ENCODE measurements at places on chromosomes 12 and 14.

DNA sequence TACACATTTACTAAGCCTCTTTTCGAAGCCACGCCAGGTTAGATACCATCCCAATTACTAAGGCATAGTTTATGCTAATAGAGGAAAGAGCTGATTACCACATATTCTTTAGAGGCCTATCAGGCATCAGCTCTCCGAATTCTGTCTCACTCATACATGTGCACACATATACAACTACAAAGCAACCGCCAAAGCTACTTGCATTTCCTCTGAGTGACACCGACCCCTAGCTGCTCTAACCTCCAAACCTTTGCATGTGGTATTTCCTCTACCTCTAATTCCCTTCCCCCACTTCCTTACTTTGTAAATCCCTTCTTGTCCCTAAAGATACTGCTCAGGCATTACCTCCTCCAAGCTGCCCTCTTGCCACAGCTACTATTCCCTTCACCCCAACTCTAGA is 107.2 kb downstream of the DUSP6 start:
- no peak for DNase-seq

- DNase-seq = no peak
Measured at GRCh38 chr12:84470361-84470760, 442.2 kb downstream of the SLC6A15 start.

DNA sequence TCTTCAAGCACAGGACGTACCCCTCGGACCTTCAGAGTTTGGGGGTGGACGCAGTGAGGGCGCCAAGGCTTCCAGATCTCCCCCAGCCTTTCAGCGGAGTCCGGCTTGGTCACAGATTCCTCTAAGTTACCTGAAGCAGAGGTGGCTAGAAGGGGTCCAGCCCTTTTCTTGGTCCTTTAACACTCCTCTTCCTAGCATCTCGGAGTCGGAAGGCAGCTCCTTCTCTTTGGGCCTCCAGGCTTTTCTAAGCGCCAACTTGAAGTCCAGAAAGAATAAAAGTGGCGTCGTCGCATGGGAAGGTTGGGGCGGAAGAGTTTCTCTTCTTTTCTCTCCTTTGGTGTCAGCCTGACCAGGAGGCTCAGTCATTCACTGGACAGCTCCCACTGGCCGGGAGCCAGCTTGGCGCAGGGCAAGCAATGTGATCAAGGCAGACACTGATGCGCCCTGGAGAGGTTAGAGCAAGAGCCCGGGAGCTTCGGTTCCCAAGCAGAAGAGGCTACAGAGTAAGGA is 9.6 kb downstream of the OR6S1 start:
- no peak for DNase-seq

DNA sequence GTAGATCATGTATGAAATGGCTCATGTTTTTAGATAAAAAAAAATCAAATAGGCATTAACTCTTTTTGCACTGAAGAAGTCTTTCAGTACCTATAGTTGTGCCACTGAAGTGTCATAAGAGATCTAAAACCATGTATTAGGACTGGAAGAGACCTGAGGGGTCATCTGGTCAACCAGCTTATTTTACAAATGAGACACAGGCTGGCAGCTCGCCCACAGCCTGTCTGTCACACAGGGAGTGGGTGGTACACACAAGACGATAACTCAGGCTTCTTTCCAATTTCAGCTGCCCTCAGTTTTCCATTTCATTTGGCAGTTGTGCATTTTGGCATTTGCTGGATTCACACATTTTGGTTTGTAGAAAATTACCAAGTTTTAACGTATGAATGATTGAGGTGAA is 34.7 kb downstream of the C12orf75 start:
- no peak for DNase-seq

DNA sequence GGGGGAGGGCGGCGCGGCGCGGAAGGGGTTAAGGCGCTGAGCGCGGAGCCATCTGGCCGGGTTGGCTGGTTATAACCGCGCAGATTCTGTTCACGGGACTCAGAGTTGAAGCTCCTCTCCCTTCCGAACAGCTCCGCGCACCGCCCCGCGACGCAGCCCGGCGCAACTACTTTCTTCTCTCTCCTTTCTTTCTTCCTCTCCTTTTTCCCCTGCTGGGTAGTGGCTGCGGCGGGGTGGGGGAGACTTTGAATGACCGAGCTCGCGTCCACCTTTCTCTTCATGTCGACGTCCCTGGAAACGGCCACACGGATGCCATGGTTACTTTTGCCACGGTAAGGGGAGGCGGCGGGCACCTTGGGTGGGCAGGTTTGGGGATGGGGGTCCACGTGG is at the start of gene NTF3:
Gene NTF3 (plus strand): TSS at position 98 of the 390 bp plus-strand sequence. CDS start 217 bp downstream, at position 315.
- peak; percentile 13 for DNase-seq

DNA sequence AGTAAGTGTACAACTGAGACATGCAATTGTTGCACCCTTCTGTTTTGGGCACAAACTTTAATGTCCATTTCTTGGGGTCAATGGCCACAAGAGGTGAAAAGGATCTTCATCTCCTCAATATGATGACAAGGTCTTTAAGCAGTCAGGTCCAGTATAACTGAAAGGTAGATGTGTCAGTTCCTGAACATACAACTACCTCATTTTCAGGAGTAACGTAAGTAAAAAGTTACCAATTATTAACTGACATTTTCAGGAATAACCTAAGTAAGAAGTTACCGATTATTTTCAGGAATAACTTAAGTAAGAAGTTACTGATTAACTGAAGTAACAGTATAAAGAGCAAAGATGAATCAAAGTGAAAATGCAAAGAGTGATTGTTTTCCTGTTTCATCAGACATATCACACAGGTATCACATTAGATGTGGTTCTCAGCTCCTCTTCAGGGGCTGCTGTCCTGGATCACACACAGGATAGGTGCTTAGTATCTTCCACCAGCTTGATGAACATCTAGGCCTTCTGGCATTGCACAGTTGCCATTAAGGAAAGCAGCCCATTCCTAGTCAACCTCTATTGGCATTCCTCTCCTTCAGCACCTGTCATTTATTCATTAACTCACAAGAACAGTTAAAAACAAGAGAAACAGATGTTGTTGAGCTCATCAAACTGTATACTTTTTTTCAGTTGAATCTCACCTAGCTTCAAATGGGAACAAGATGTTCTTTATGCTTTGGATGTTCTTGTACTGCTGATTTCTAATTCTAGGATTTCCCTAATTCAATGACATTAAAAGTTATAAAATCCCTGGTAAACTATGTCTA is 200.0 kb downstream of the FOXG1 start:
- no peak for DNase-seq

DNA sequence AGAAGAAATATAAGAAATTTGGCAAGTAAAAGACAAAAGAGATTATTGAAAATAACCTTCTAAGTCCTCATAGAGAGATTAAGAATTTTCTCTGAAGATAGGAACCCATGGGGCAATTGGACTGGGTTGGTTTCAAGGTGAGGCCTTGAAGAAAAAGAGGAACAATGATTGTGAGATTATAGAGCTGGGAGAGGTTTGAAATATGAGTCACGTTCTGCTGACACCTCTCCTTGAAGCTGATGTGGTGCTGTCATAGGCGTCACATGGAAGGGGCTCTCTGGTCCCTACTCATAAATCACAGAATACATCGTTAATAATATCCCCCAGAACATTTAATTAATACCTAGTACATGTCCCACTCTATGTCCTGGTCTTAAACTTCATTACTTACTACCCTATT is 227.6 kb upstream of the PDE3A start:
- DNase-seq = no peak

DNA sequence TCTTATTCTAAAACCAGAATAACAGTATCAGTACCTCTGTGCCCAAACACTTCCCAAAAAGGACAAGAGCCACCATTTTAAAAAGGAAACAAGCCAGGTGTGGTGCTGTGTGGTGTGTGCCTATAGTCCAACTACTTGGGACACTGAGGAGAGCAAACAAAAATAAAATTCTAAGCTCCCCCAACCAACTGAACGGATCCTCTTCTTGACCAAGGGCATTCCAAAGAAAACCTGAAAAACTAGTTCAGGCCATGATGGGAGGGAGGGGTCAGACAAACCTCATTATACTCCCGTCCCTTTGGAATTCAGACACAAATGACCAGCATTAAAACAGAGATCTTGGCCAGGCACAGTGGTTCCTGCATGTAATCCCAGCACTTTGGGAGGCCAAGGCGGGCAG is 20.5 kb downstream of the SLC11A2 start:
- DNase-seq = no peak

- DNase-seq = no peak
Measured at GRCh38 chr12:34625116-34625515, 602.8 kb downstream of the ALG10 start.

DNA sequence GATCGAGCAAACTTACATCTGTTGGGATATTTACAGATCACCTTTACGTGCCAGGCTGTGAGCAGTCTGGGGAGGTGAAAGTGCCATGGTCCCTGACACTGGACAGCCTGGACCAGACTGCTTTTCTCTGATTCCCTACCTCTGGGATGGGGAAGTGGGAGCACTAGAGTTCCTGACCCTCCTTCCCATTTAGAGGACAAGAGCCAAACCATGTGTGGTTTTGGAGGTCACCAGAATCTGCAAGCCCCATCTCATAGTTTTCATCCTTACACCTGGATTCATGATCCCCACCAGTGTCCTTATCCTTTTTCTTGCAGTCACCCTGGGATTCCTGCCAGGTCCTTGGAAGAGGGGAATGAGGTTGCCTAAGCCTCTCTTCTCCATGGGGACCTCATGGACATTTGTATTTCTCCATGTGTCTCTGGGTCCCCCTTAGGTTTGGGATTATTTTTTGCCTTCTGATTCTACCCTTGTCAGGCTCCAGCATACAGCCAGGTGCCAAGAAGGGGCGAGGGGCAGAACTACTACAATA is 1.5 kb upstream of the WNT10B start:
- no peak for DNase-seq

- no peak for DNase-seq
Measured at GRCh38 chr12:132007041-132007440, 57.3 kb downstream of the EP400 start.

- no peak for DNase-seq
Measured at GRCh38 chr14:91901449-91902226, 34.3 kb upstream of the TC2N start.

GRCh38 chr14:93019367-93019843 is 96.3 kb downstream of the ITPK1 start:
- peak; percentile 65 for DNase-seq

- no peak for DNase-seq
Measured at GRCh38 chr14:64855721-64856528, 23.8 kb downstream of the SPTB start.

DNA sequence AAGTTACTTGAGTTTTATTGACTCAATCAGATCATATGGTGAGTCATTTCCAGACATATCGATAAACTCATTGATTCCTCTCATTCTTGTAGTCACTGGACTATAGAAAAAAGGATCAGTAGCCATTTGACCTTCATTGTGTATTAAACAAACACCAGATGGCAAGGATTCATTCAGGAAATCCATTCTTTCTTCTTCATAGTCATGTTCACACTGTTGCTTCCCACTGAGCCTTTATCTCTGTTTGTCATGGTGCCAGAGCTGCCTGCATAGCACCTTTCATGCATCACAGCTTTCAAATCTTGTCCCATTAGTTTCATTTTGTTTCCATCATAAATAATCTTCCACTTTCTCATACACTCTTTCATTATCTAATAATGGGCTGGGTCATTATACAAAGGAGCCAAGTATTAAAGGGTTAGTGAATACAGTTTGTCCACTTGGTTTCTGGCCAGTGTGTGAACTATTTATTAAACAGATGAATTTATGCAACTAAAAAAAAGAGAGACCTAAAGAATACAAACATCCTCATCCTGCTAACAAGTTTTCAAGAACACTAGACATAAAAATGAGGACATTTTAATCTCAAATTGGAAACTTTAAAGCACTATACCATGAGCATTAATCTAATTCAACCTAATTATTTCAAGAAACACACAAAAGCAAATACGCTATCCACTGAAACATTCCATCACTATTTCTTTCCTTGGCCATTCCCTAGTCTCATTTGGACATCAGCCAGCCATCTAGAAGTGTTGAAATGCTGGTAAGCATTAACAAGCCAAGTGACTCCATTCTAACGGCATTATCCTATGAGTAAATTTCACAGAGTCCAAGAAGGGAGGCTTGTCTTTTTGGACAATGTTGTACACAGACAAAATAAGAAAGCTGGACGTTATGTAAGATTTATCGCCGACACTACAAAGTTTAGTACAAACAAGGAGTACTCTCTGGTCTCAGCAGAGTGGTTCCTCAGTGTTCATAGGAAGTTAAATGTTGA is 476.5 kb downstream of the FOXG1 start:
- DNase-seq = peak; percentile 41

DNA sequence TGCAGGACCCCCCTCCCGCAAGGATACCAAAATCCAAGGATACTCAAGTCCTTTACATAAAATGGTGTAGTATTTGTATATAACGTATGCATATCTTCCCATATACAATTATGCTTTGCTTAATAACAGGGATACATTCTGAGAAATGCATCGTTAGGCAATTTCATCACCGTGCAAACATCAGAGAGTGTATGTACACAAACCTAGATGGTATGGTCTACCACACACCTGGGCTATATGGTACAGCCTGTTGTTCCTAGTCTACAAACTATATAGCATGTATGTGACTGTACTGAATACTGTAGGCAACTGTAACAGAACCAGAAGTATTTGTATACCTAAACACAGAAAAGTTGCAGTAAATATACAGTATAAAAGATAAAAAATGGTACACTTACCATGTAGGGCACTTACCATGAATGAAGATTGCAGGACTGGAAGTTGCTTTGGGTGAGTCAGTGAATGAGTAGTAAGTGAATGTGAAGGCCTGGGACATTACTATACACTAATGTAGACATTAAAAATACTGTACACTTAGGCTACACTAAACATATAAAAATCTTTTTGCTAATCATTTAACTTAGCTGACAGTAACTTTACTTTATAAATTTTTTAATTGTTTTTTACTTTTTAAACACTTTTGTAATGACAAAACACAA is 141.1 kb downstream of the SLC41A2 start:
- DNase-seq = no peak

DNA sequence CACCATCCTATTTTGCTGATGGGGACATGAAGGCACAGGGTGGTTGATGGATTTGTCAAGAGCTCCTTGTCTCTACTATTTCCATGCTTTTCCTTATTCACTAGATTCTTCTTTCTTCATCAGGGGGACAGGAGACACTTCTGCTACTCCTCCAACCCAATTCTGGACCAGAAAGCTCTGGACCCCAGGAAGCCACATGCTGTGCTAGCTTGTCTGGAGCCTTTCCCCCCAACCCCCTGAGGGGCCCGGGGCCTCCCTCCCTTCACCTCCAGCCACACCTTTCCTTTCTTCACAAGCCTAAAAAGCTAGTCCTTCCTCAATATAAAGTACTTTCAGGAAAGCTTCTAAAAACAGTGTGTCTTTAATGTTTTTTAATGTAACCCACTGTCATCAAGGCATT is 75.1 kb upstream of the CAPRIN2 start:
- no peak for DNase-seq

GRCh38 chr12:41188058-41188840 is at the start of gene PDZRN4:
Gene PDZRN4, plus strand, starts transcription at chr12:41188320.
- DNase-seq = no peak

GRCh38 chr14:69767369-69767999 is 542 bp downstream of the SRSF5 start:
- DNase-seq = peak; percentile 94

- no peak for DNase-seq
Measured at GRCh38 chr12:64389154-64389553, 1.4 kb downstream of the C12orf56 start.
